ENCODE measurements at places on chromosomes 4 and X.

GRCh38 chrX:11864171-11864570 lies 106.1 kb downstream of the MSL3 start:
- no peak for DNase-seq

DNA sequence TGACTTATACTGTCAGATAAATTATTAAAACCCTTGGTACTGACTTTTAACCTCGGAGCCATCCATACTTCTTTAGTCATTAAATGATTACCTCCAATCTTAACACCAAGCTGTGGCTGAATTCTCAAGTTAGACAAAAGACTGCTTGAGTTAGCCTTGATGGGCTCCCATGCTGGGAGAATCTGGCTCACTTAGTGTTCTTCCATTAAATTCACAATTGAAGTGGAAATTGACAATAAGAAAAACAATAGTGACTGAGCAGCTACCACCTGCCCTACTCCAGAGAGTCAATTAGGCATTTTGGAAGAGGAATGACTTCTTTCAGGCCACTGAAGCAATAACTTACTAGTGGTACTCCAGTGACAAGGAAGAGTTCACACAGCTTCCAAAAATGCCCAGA lies 503.0 kb upstream of the CPXCR1 start:
- DNase-seq: no peak

- DNase-seq: no peak
These were observed 159.1 kb upstream of the KIT start for GRCh38 chr4:54498661-54499111.

DNA sequence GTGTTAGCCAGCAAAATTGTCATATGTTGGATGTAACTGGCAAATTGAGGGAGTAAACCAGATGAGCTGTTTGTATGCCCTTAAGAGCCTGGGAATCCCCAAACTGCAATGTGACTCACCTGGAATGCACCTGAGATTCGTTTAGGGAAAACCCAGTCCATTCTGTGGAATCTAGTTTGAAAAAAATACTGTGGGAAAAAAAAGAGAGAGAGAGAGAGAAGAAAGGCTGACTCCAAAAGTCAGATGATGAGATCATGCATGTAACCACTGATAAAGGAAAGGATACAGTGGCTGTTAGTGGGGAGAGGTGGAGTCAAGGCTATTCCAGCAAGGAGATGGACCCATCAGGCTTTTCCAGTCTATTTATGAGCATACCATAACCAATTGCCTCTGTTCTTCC lies 48.5 kb downstream of the SLC9A7 start:
- no peak for DNase-seq

GRCh38 chr4:87540146-87541058 lies 11.2 kb upstream of the SPARCL1 start:
- no peak for DNase-seq

DNA sequence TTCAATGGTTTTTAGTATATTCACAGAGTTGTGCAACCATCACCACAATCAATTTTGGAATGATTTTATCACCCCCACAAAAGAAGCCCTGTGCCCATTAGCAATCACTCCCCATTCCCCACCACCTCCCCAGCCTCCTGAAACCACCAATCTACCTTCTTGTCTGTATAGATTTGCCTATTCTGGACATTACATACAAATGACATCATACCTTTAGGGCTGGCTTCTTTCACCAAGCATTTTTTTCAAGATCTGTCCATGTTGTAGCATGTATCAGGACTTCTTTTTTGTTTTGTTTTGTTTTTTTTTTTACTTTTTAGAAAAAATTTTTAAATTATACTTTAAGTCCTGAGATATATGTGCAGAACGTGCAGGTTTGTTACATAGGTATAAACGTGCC lies 108.1 kb downstream of the RTL9 start:
- no peak for DNase-seq

- DNase-seq: no peak
These were observed 960 bp upstream of the IL1RAPL1 start for GRCh38 chrX:28586286-28586685.

DNA sequence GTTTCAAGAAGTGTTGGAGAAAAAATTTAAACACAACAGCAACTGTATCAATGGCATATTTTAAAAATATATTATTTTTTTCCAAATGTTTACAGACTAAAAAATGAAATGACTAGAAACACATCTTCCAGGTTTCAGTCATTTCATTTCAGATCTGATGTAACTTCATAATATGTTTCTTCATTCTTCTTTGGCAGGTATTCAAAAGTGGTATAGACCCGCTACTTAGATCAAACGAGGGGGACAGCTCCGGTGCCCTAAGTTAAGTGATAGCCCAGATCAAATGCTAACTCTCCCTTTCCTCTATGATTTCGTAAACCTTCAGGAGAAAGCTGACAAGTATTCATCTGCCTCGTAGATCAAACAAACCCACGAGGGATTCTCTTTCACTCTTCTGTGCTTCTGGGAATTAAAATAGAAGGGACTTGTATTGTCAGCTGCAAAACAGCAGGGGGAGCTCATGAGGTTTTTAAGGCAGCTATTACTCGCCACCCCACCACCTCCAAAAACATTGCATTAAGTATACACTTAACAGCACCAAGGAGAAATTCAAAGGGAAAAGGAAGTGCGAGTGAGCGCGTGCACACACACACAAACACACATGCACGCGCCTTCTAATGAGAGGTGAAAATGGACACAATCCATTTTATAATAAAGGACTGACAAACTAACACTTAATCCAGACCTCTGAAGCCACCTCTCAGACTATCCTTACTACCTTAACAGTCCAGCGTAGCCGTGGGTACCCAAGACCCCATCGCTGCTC lies 21.4 kb downstream of the HELT start:
- peak; percentile 52 for DNase-seq

All from inflammatory macrophage treated with lipopolysaccharide for 4 hours (primary cell).